Mononuclear cell (primary cell): ENCODE measurements at places on chromosomes 12 and 14. TPM values are rescaled to one million over a fixed set of nuclear protein-coding genes. Genes with fewer than 3 reads are reported as not detected.

Gene SLC17A8
- total RNA-seq, result not detected

Gene ATL1
- 5.7 TPM for total RNA-seq

Gene BATF
- 7.7 TPM for total RNA-seq

Gene CACNA2D4
- total RNA-seq, result 17.2 TPM

Gene SDR9C7
- total RNA-seq, result not detected

Gene EPYC
- not detected for total RNA-seq

Gene KRT78
- total RNA-seq, result not detected

Gene AKAP5
- total RNA-seq, result 2.3 TPM
